Gastroesophageal sphincter (tissue), 4 donors: ENCODE measurements at places on chromosomes 3 and 15.
A peak's percentile ranks its signal among the peaks of the same experiment; 100 is the strongest.

DNA sequence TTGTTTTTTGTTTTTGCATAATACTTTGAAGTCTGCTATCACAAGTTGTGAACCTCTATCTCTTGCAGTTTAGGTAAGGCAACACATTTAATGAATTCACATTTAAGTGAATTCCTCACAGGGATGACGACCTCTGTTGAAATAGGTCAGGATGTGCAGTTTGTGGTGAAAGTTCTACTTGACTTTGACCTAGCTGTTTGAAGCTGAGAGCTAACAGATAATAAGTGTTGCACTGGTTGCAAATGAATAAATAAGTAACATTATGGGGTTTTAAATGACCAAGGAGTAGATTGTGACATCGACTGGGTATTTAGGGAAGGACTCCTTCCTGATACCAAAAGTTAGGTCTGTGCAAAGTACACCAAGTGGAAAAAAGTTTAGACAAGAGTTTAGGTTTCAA, 23.9 kb downstream of the NIT2 start:
- ATAC-seq = no peak

- no peak for ATAC-seq
Observed at GRCh38 chr3:52072471-52072870, 16.1 kb upstream of the DUSP7 start.

DNA sequence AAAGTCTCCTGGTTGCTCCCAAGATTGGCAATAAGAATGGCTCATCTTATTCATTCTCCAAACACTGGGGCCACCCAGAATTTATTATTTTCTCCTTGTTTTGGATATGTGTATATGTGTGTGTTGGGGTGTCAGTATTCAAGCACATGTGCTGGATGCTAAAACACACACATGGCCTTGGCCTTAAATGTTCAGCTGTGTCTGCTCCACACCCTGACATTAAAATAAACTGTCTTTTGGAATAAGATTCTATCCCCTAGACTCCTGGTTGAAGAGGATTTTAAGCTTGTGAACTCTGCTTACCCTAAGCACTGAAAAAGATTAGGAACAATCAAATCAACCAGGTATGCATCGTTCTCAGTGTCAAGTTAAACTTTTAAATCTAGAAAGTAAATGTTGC, 382.9 kb upstream of the MCTP2 start:
- ATAC-seq = no peak

DNA sequence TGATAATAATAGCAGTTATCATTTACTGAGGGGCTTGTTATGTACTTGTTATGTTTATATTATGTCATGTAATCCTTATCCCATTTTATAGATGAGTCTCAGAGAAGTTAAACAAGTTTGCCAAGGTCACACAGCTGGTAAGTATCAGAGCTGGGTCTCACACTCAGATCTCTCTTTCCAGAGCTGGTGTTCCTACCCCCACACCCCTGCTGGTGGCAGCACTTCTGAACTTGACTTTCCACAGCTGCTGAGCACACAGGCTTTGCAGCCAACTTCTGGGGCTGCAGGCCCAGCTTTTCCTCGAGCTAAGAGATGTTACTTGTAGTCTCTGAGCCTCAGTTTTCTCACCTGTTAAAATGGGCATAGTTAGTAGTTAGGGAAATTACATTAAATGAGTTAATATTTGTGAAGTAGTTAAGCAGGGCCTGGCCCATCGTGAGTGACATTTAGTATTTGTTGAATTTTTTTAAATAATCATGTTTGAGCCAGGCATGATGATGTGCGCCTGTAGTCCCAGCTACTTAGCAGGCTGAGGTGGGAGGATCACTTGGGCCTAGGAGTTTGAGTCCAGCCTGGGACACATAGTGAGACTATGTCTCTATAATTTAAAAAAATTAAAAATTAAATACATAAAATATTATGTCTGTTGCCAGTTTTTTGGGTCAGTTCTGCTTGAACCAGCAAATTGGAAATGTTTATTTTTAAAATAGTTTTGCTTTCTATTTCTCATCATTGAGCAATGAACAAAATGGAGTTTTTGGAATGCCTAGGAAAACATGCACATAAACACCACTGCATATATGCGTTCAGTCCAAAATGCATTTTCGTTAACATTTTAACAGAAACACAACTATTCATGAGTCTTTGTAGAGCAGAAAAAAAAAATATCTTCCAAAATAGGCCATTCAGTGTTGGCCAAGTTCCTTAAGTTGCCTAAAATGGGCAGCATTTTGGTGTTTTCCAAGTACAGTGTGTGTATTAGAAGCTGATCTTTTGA, 87.3 kb downstream of the SMAD6 start:
- peak; percentile 82 for ATAC-seq

- ATAC-seq = no peak
Observed at GRCh38 chr3:98388147-98388546, 2.3 kb upstream of the OR5K3 start.

- no peak for ATAC-seq
Observed at GRCh38 chr15:70569091-70569713, 194.2 kb downstream of the UACA start.

DNA sequence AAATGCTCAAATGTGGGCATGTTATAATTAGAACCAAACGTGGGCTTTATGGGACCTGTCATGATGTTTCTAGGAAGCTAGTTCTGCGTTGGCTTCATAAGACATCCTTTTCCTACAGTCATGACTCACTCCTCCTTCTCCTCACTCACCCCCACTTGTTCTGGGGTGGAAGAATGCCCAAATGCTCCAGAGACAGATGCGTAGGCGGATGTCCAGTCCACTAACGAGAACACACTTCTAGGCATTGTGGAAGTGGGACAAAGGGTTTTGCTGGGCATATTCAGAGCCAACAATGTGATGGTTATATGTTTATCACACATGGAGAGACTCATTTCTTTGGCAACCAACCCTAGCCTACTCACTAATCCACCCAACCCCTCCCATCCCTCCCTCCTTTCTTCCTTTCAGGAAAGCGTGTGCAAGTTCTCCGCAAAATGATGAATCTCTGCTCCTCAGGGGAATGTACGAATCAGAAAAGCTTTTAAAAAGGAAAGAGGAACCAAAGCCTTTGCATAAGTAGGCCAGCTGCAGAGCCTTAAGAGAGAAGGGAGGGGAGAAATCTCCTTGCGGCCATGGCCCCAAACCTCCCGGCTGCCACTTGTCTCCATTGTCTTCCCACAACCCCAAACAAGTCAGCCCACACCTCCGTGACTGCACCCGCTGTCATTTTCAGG, 123.0 kb upstream of the SPRED1 start:
- peak; percentile 88 for ATAC-seq
